Germinal center (tissue), 1 donor: ENCODE measurements at places on chromosomes 11 and 22.
A peak's percentile ranks its signal among the peaks of the same experiment; 100 is the strongest.

- DNase-seq, result no peak
These were observed 3.5 kb downstream of the KRTAP5-9 start for GRCh38 chr11:71551711-71552110.

DNA sequence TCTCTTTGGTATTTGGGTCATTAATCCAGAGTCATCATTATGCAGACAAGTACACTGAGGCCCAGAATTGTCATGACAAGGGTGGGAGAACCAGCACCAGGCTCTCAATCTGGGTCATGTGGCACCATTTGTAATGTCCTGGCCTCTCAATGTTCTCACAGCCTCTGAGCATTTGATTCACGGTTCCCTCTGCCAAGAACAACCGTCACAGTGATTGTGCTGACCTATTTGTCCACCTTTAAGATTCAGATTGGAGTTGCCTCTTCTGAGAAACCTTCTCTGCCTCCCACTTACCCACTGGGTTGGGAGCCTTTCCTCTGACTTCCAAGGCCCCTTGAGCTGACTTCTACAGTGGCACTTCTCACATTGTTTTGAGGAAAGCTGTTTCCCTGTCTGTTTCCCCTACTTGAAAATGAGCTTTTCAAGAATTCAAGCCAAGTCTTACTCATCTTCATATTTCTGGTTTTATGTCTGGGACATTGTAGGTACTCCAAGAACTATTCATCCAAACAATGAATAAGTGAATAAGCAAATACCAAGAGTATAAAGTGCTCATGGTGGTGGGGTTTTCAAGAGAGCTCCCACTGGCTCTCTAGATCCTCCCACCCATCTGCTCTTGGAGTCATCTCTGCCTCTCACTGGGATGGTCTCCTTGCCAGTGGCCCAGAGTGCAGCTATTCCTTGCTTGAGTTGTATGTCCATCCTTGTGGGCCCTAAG is 126.4 kb upstream of the E2F8 start:
- DNase-seq, result no peak

GRCh38 chr11:126989942-126990715 is 10.4 kb downstream of the KIRREL3 start:
- DNase-seq, result peak; percentile 59

DNA sequence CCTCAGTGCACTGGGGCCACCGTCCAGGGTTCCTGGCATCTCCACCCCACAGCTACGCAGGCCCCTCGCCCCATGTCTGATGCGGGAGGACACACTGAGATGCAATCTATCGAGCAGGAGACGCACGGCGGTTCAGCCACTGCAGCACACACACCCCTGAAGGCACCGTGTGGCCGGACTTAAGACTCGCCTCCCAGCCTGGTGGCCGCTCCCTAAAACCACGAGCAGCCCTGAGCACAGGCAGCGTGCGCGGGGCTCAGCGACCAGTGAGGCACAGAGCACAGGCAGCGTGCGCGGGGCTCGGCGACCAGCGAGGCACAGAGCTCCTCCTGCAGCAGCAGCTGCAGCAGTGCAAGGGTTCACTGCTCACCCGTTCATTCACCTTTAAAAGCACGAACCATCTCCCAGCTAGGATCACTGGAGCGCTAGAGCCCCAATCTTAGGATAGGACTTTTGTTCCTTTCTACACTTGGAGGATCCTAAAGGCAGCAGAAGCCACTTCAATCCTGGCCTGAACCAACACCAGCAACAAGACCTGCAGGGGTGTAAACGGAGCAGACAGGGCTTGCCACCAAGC is 31.4 kb downstream of the TOLLIP start:
- no peak for DNase-seq

- DNase-seq, result no peak
These were observed 111.6 kb upstream of the BMAL1 start for GRCh38 chr11:13166036-13166435.

- DNase-seq, result no peak
These were observed 1430.5 kb downstream of the FAM181B start for GRCh38 chr11:81303038-81303664.

GRCh38 chr11:107139396-107139795 is 121.1 kb upstream of the GUCY1A2 start:
- no peak for DNase-seq

- no peak for DNase-seq
These were observed 132.3 kb downstream of the COMMD9 start for GRCh38 chr11:36156817-36157519.

- no peak for DNase-seq
These were observed 33.1 kb upstream of the ELF5 start for GRCh38 chr11:34546511-34547209.

DNA sequence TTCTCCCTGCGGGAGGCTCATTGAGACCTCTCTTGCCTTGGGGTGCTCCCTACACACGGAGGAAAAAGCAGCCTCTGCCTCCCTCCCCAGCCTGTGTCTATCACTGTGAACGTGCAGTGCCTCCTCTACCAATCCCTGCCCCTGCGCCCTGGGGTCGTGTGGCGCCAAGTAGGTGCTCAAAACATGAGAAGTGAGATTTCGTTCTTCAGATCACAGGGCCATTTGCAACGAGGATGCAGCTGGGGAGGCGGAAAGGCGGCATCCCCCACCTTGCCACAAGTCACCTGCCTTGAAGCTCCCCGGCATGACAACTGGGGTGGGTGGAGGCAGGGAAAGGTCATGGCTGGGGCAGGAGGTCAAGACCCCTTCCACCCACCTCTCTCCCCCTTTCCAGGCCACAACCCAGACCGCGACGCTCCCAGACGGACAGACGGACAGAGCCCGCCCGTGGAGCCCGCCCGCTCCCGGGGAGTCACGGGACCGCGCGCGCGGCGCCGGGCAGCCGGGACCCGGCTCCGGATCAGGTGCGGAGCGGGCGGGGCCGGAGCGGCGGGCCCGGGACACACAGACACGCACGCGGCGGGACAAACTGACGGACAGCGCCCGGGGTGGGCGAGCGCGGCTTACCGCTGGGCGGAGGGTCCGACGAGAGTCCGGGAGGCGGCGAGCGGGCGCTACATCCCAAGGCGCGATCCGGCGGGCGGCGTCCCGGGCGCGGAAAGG is 485 bp downstream of the KCNJ4 start:
- DNase-seq, result peak; percentile 33

GRCh38 chr11:131522851-131523250 is 152.4 kb downstream of the NTM start:
- no peak for DNase-seq

DNA sequence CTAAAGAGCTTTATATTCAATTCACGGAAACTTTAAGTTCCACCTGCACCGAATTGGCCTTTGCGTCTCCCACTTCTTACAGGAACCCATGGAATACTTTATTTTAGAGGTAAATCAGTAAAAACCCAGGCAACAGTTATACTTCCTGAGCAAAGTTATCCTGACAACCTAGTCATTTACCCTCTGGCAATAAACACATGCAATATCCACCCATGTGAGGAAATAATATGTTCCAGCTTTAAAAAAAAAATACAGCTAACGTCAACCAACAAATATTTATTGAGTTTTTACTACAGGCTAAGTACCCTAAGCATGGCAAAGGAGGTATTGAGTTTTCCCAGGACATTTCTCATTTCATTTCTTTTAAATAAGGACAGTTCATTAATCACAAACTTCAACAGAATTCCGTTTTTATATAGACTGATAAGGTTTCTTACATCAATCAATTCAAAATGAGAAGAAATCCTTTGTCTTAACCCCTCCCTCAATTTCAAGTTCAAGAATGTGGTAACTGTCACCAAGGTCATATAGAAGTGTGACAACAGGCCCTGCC is 38.3 kb upstream of the CCDC34 start:
- no peak for DNase-seq

DNA sequence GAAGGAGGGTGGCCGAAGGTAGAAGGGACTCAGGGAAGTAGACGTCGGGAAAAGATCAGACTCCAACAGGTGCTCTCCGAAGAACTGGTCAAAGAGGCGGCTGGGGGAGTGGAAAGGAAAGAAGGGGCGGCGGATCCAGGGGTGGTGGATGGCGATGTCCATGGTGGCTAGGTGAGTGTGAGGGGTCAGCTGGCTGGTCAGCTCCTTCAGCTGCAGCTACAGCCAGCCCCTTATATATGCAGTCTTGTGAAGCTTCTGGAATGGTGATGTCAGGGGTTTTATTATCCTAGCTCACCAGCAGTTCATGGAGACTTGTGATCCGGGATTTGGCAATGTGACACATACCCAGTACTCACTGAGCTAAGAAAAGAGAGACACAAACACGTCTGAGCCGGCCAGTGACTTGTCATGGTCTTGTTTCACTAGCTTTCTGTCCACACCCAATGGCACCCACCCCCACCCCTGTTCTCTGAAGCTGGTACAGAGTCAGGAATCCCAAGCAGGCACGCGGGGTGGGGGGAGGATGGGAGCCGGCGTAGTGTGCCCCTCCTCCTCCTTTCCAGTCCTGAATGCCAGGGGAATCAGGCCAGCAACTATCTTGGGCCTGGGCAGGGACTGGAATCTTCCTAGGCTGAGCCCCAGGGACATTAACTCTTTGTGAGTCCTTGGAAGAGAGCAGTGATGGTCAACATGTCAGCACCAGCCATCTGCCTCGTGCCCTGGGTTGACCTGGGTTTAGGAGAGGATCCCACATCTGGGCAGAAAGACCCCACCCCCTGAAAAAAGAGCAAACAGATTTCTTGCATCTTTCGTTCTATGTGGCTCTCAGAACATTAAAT is at the start of gene CRYAB:
Gene CRYAB (minus strand): TSS at position 208 of the 839 bp plus-strand sequence. CDS start 46 bp downstream, at position 162.
- no peak for DNase-seq

DNA sequence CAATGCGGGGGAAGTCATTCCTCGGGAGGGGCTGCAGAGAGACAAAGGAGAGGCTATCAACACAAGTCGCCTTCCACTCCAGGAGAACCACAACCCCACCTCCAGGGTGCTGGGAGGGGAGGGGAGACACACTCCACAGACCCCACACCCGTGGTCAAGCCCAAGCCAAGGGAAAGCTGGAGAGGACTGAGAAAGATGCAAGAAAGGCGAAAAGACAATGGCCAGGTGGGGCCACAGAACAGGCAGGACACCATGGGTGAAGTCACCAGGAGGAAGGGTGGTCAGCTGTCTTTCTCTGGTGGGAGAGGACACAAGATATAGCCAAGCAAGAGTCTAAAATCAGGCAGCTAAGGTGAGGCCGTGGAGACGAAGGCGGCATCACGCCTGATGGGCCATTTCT is 16.0 kb downstream of the HDHD5 start:
- no peak for DNase-seq

DNA sequence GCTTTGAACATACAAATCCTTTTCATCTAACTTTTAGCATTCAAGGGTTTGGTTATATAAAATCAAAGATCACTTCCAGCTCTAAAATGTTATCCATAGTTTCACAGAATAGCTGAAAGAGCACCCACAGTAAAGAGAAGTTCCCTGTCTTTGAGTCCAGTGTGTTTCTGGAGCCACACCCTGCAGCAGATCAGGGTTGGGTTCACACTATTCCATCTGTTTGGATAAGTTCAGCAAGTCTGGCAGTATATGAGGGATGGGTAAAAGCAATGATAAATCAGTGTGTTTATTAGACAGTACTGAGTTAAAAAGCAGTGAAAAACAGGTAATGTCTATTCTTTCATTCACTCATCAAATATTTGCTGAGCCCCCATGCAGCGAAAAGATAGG is 135.8 kb upstream of the PITPNB start:
- no peak for DNase-seq

DNA sequence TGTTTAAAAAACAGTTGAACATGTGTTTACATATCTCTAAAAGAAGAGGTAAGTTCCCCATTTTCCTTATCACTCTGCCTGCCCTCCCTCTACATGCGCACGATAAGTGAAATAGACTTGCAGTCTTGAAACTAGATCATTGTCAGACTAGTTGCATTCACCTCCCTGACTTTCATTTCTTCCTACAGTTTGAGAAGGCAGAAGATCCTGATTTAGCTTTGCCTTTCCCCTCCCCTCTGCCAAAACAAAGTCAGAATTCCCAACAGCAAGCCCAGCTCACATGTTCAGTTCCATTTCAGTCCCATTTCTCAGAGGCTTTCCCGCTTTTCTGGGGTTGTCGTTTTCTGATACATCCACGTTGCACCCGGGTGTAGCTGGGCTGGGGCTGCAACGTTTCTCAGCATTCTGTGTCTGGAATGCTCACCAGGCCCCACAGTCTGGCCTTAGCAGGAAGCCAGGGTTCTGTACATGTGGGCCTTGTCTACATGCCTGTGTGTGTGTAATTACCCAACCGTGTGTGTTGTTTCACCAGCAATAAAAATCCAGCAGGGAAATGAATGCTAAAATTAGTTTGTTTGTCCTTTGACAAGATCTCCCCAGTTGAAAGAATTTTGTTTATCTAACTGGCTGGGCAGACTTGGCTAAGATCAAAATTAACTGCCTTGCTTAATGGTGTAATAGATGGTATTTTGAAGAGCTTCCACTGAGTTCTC is 179.2 kb downstream of the DBX1 start:
- DNase-seq, result no peak

GRCh38 chr11:61091373-61092279 is 10.7 kb upstream of the CD5 start:
- no peak for DNase-seq

DNA sequence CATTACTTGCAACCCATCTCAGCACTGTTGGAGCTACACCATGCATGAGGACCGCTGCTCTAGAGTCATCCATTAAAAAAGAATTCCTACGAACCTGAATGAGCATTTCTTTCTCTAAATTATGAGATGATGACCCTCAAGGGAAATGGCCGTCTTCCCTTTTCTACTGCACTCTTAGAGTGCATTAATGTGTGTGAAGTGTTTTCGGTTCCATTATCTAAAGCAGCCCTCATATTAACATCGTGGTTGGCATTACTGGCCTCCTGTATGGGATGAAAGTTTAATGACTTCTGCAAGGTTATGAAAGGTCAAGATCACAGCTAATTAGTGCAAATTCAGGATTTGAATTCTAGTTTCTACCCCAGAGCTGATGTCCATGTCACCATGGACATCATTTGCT is 16.7 kb downstream of the CD44 start:
- no peak for DNase-seq

DNA sequence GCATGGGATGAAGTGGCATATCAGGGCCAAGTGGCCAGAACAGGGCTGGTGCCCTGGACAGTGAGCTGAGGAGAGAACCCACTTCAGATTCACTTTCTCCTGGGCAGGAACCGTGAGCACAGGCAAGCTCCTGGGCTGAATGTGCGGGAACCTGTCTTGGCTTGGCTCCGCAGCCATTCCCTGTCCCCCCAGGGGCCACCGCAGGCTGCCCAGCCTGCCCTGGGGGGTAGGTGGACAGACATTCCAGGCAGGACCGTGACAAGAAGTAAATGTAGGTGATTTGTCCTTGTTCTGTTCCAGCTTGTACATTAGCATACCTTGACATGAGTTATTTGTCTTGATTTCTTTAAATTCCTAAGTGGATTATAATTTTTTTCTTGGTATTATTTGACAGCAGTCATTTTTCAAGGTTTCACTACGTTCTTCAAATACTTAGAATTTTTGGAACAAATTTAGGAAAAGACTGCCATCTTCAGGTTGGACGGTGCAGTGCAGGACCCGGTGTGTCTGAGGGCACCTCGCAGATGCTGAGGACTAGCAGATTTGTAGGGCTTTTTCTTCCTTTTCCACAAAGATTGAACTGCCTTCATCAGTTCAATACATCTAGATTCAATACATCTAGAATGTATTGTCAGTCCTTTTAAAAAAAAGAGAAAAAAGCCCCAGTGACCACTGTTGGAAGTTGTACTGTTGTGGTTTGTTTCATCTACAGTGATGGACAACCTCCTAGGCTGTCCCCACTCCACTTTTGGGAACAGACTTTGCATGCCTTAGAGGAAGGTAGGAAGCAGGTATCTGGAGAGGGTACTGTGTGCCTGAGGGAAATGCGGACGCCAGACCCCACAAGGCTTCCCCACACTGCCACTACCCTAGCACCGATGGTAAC is 115.1 kb upstream of the RASSF10 start:
- peak; percentile 20 for DNase-seq

- DNase-seq, result no peak
These were observed 39.1 kb upstream of the GRAMD4 start for GRCh38 chr22:46580940-46581537.

GRCh38 chr11:110435780-110436717 is 6.3 kb downstream of the FDX1 start:
- no peak for DNase-seq
